Hepatocyte (in vitro differentiated cells): ENCODE measurements at places on chromosomes 16 and 17. TPM values are rescaled to one million over a fixed set of nuclear protein-coding genes. Genes with fewer than 3 reads are reported as not detected.
A peak's percentile ranks its signal among the peaks of the same experiment; 100 is the strongest.

GRCh38 chr17:74598346-74599022, 6.4 kb upstream of the CD300LD start:
- H3K4me3 ChIP-seq, result no peak overlapping the region
- no peaks in the 10 kb centered on the region for H3K27me3 ChIP-seq
- no peaks in the 10 kb centered on the region for H3K36me3 ChIP-seq
- DNase-seq, result no peak

GRCh38 chr17:43051969-43052368, 26.9 kb downstream of the RND2 start:
- no peak overlapping the region for H3K27ac ChIP-seq
- H3K27me3 ChIP-seq, result no peaks in the 10 kb centered on the region
- no peaks in the 10 kb centered on the region for H3K4me1 ChIP-seq
- H3K4me3 ChIP-seq, result no peak overlapping the region
- DNase-seq, result no peak
- no peaks in the 10 kb centered on the region for H3K36me3 ChIP-seq

GRCh38 chr16:9966569-9967157, 215.6 kb downstream of the GRIN2A start:
- no peak overlapping the region for H3K27ac ChIP-seq
- no peaks in the 10 kb centered on the region for H3K4me1 ChIP-seq
- H3K27me3 ChIP-seq, result no peaks in the 10 kb centered on the region
- no peak for DNase-seq
- no peaks in the 10 kb centered on the region for H3K36me3 ChIP-seq

GRCh38 chr16:10428433-10429168, 42.7 kb downstream of the ATF7IP2 start:
- peaks cover 2% of the 10 kb centered on the region for H3K36me3 ChIP-seq
- no peaks in the 10 kb centered on the region for H3K27me3 ChIP-seq
- no peak overlapping the region for H3K27ac ChIP-seq

GRCh38 chr16:46748775-46749705, 896 bp upstream of the MYLK3 start:
- peaks cover 22% of the 10 kb centered on the region for H3K4me1 ChIP-seq
- H3K4me3 ChIP-seq, result no peak overlapping the region
- DNase-seq, result peak; percentile 32
- no peaks in the 10 kb centered on the region for H3K27me3 ChIP-seq

DNA sequence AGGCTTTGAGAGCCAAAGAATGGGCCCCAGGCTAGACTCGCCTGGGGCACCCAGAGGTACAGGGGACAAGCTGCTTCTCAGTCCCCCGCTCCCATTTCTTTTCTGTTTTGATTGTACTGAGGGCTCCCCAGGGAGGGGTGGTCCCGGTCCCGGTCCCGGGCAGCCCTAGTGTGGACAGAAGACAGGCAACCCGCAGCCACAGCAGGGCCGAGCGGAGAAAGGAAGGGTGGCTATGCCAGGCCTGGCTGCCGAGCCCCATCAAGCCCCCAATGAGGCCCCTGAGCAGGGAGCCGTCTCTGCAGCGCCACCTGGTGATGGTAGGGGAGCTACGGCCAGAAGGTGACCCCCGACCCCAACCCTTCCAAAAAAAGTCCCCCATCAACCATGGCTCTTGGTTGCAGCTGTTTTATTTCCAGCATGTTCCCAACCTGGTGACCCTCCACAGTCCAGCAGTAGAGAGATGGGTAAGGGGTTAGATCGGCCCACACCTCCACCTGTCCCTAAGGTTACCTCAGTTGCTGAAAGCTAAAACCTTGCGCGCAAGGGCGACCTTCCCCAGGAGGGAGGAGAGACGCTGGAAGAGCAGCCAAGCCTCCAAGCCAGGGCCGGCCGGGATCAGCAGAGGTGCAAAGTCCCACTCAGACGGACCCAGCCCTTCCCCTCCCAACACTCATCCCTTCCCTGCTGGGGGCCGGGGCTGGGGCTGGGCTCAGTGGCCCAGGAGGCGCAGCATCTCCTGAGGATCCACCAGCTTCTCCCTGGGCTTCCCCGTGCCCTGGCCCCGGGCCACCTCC, 2.6 kb upstream of the GRIN2C start:
- peaks cover 43% of the 10 kb centered on the region for H3K27me3 ChIP-seq
- H3K27ac ChIP-seq, result no peak overlapping the region
- peak; percentile 76 for DNase-seq
- peaks cover 17% of the 10 kb centered on the region for H3K4me1 ChIP-seq

GRCh38 chr16:89604764-89605163, 8.7 kb upstream of the DPEP1 start:
- no peak for DNase-seq
- H3K27me3 ChIP-seq, result no peaks in the 10 kb centered on the region
- H3K36me3 ChIP-seq, result no peaks in the 10 kb centered on the region
- H3K27ac ChIP-seq, result no peak overlapping the region
- no peak overlapping the region for H3K4me3 ChIP-seq

DNA sequence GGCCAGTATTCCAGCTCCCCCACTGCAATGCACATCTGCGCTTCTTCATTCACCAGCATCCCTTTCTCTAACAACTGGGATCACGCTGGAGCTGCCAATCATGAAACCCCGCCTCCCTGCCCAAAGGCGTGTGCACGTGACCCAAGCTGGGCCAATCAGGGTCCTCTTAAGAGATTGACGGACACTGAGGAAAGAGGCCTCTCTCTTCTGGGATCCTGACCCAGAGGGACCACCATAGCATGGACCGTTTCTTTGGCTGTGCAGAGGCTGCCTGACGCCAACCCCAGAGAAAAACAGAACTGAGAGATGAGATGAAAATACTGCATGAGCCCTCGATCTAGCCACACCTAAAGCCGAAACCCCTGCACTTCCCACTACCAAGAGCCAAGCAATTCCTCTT, 32.0 kb downstream of the COTL1 start:
- no peak overlapping the region for H3K27ac ChIP-seq
- no peak for DNase-seq
- no peak overlapping the region for H3K4me3 ChIP-seq

Gene MRPS34
- 115 and 116 TPM in 2 replicates for total RNA-seq

Gene YWHAE
- total RNA-seq, result 566 and 611 TPM in 2 replicates

Gene PYY
- 3.2 TPM in 1 of 2 replicates, not detected in the other for total RNA-seq

Gene DRC3
- total RNA-seq, result 1.1 TPM in 2 replicates
